ENCODE measurements at places on chromosomes 6 and 20. TPM values are rescaled to one million over a fixed set of nuclear protein-coding genes. Genes with fewer than 3 reads are reported as not detected.

DNA sequence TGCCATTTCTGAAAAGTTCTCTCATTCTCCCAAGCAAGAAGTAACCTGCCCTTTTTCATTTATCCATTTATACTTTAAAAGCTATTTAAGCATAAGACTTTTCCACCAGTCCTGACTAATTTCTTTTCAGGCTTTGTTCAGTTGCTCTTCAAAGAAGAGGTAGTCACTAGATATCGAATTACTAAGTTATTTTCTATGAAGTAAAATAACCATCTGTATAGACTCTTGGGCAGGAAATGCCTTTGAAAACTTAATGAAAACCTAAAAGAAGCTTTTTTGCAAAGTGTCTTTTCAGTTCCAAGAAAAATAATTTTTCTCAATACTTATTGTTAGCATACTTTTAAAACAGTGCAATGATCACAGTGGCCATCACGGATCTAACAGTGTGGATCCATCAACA, 31.3 kb upstream of the LAMP5 start:
- H3K36me3 ChIP-seq: no peaks in the 10 kb centered on the region
- no peak overlapping the region for H3K27ac ChIP-seq
- DNase-seq: no peak
- H3K4me3 ChIP-seq: no peak overlapping the region
- H3K4me1 ChIP-seq: no peaks in the 10 kb centered on the region

The ZNF451 gene
- 74.6 TPM for total RNA-seq

GRCh38 chr6:107620732-107621131, 130.8 kb downstream of the SOBP start:
- no peaks in the 10 kb centered on the region for H3K36me3 ChIP-seq
- H3K27me3 ChIP-seq: no peaks in the 10 kb centered on the region
- no peaks in the 10 kb centered on the region for H3K4me1 ChIP-seq
- H3K4me3 ChIP-seq: no peak overlapping the region

- peak; percentile 89 for DNase-seq
- peaks cover 27% of the 10 kb centered on the region for H3K4me1 ChIP-seq
- H3K27ac ChIP-seq: no peak overlapping the region
- H3K27me3 ChIP-seq: no peaks in the 10 kb centered on the region
- H3K36me3 ChIP-seq: no peaks in the 10 kb centered on the region
- H3K4me3 ChIP-seq: no peak overlapping the region
Observed at GRCh38 chr20:44601801-44602204, 19.4 kb downstream of the PKIG start.

The MUC22 gene
- total RNA-seq: not detected

DNA sequence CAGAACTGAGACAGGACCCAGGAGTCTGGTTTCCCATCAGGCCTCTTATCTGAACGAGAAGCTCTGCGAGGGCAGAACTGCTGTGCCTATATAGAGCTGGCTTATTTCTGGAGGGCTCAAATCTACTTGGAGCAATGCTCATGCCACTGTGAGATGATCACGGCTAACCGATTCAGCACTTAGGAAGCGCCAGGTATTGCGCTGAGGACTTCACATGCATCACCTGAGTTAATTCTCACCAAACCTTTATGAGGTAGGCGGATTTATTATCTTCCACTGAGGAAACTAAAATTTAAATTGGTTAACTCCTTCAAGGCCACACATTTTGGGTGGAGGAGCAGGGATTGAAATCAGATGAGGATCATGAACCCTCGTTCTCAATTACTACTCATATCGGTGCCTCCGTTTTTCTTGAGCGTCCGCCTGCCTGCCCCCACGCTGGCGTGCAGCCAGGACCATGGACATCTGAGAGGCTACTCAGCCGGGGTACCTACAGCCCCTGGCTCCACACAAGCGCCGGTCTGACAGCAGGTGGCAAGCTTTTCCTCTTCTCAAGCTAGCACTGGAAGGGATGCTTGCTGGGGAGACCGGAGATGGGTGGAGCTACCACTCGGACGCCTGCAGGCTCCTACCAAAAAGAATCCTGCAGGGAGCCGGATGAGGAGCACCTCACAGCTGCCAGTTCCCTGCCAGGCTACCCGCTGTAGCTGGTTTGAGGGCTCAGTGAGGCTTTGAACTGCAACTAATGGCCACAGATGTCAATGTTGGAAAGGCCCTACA, 1.0 kb upstream of the PCIF1 start:
- H3K27ac ChIP-seq: peak overlapping the region; percentile 99
- H3K27me3 ChIP-seq: no peaks in the 10 kb centered on the region
- H3K36me3 ChIP-seq: peaks cover 5% of the 10 kb centered on the region
- peaks cover 6% of the 10 kb centered on the region for H3K4me1 ChIP-seq
- peak; percentile 75 for DNase-seq

DNA sequence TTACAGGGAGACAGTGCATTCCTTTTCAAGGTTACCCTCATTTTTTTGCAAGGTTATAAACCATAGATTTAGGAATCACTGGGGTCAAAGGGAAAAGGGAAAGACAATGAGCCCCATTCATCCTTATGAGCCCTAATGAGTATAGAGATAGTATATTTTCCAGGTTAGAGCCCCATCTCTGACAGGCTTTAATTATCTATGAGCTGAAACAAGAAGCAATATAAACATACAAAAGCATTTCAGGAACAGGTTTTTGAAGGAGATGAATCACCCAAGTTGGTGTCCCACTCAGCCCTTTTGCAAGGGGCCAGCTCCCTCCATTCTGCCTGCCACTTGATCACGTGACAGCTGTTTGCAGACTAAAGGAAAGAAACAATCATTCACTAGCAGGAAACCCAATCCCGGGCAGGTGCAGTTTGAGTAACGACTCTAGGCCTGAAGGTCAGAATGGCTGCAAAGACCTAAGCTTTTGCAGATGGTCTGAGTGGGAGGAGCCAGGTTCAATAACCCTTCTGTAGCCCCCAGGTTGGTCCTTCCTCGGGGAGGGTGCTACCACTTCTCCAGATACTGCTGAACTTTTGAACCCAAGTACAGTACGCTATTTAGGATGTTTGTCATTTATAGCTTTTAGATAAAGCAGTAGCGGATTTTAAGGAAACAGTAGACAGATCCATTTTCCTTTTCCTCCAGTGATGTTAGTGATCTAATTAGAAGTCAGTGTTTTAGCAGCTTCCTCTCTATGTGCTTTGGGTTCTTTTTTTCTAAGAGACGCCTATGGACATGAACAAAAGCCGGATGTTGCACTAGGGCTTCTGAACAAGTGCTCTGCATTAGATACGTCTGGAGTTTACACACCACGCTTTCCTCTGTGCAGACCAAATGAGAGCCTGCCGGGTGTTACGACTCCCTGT, 253.2 kb downstream of the SOX4 start:
- no peak overlapping the region for H3K27ac ChIP-seq
- DNase-seq: no peak
- no peak overlapping the region for H3K4me3 ChIP-seq
- no peaks in the 10 kb centered on the region for H3K4me1 ChIP-seq
- no peaks in the 10 kb centered on the region for H3K27me3 ChIP-seq

The RWDD1 gene
- 22.8 TPM for total RNA-seq

The SCUBE3 gene
- total RNA-seq: under 0.01 TPM

- H3K27me3 ChIP-seq: no peaks in the 10 kb centered on the region
- H3K4me1 ChIP-seq: no peaks in the 10 kb centered on the region
- no peak overlapping the region for H3K27ac ChIP-seq
- DNase-seq: no peak
- H3K36me3 ChIP-seq: no peaks in the 10 kb centered on the region
- H3K4me3 ChIP-seq: no peak overlapping the region
Observed at GRCh38 chr20:14878676-14879019, 541.2 kb upstream of the FLRT3 start.

- no peaks in the 10 kb centered on the region for H3K27me3 ChIP-seq
- H3K4me3 ChIP-seq: no peak overlapping the region
- H3K4me1 ChIP-seq: peaks cover 7% of the 10 kb centered on the region
- no peak overlapping the region for H3K27ac ChIP-seq
Observed at GRCh38 chr20:32574296-32575226, 10.6 kb downstream of the NOL4L start.

The DPPA5 gene
- not detected for total RNA-seq

The OR2H1 gene
- not detected for total RNA-seq

DNA sequence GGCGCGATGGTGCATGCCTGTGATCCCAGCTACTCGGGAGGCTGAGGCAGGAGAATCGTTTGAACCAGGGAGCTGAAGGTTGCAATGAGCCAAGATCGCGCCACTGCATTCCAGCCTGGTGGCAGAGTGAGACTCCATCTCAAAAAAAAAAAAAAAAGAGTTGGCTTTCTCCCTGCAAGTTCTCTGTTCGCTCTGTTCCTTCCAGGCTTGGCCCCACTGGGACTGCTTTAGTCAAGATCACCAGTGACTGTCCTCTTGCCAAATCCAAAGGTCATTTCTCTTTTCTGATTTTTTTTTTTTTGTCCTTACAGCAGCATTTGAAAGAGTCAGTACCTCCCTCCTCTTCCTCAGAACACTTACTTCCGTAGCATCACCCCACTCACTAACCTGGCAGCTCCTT, 10.8 kb upstream of the GNRH2 start:
- H3K27ac ChIP-seq: no peak overlapping the region
- H3K27me3 ChIP-seq: no peaks in the 10 kb centered on the region
- H3K4me3 ChIP-seq: no peak overlapping the region
- peaks cover 16% of the 10 kb centered on the region for H3K36me3 ChIP-seq

DNA sequence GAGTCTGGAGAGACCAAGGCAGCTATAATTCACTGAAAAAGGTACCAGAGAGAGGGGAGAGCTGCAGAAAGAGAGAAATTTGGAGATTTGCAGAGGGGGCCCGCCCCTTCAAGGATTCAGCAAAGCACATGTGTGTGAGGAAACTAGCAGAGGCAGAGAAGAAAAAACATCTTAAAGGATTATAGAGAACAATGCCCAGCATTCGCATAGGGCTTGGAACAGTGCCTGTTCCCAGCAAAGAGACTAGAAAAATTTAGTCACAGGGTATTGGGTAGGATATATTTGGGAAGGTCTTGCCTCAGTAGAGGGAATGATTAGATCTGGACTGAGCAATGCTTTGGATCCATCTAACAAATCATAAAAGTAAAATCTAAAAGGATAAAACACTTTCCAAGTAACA, 44.0 kb downstream of the SRPK1 start:
- no peaks in the 10 kb centered on the region for H3K36me3 ChIP-seq
- no peak overlapping the region for H3K4me3 ChIP-seq
- no peak overlapping the region for H3K27ac ChIP-seq
- no peaks in the 10 kb centered on the region for H3K4me1 ChIP-seq
- H3K27me3 ChIP-seq: no peaks in the 10 kb centered on the region
- no peak for DNase-seq

- H3K27ac ChIP-seq: no peak overlapping the region
- no peaks in the 10 kb centered on the region for H3K36me3 ChIP-seq
- peak; percentile 7 for DNase-seq
- no peaks in the 10 kb centered on the region for H3K27me3 ChIP-seq
- H3K4me1 ChIP-seq: peaks cover 2% of the 10 kb centered on the region
Observed at GRCh38 chr6:46465294-46466165, 25.7 kb downstream of the RCAN2 start.

DNA sequence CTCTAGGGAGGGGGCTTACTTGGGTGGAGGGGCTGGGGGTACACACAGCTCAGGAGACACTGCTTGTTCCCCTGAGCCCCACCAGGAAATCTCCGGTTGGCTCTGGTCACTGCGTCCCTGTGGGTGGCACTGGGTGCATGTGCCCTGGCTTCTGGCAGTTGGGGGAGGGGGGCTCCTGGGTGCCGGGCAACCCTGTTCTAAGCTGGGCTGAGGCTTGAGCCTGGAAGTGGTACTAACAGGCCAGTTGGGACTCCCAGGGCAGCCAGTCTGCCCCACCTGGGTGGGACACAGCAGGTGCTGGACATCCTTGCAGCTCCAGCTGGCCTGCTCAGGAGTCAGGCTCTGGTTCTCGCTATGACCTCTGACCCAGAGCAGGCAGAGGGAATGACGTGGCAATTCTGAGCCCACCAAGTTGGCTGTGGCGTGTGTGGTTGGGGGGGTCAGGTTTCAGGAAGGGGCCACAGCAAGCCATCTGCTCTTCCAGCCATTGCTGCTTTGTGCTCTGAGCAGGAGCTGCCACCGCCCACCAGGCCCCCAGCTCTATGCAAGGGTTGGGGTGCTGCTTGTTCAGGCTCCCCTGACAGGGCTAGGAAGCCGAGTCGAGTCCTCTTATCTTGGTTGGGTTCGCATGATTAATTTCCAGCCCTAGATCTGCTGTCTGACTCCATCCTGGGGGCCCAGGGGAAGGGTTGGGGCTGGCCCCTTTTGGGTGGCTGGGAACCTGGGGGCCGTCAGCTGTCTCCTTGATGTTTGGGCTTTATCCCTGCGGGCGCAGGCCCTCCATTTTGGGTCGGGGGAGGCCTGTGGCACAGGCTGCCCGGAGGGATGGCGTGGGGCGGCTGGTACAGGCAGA, 590 bp downstream of the C20orf204 start:
- no peak overlapping the region for H3K27ac ChIP-seq
- no peaks in the 10 kb centered on the region for H3K4me1 ChIP-seq
- peaks cover 18% of the 10 kb centered on the region for H3K27me3 ChIP-seq
- H3K4me3 ChIP-seq: no peak overlapping the region
- DNase-seq: no peak

The TP53TG5 gene
- total RNA-seq: under 0.01 TPM
